Anterior cingulate cortex (tissue), 58 donors: ENCODE measurements at places on chromosomes 7 and 10.

- no peak for DNase-seq
Measured at GRCh38 chr10:124534231-124534798, 72.7 kb downstream of the LHPP start.

- no peak for DNase-seq
Measured at GRCh38 chr7:70670288-70670687, 461.7 kb upstream of the GALNT17 start.

DNA sequence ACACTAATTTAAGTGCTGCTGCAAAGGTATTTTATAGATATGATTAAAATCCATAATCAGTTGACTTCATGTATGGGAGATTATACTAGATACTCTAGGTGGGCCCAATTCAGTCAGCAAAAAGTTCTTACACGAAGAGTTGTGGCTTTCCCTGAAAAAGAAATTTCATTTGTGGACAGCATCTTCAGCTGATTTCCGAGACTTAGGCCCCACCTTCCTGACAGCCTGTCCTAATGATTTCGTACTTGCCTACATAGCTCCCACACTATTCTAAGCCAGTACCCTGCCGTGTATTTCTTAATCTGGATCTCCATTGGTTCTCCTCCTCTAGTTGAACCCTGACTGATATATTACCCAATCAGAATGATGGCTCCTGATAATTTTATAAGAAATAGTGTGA, 297.9 kb downstream of the EXOC4 start:
- DNase-seq: no peak

- no peak for DNase-seq
Measured at GRCh38 chr10:84238909-84239308, 2.4 kb downstream of the LRIT1 start.

GRCh38 chr10:112981553-112981952, 31.5 kb downstream of the TCF7L2 start:
- DNase-seq: no peak

- DNase-seq: no peak
Measured at GRCh38 chr7:15874774-15875173, 188.3 kb upstream of the MEOX2 start.

DNA sequence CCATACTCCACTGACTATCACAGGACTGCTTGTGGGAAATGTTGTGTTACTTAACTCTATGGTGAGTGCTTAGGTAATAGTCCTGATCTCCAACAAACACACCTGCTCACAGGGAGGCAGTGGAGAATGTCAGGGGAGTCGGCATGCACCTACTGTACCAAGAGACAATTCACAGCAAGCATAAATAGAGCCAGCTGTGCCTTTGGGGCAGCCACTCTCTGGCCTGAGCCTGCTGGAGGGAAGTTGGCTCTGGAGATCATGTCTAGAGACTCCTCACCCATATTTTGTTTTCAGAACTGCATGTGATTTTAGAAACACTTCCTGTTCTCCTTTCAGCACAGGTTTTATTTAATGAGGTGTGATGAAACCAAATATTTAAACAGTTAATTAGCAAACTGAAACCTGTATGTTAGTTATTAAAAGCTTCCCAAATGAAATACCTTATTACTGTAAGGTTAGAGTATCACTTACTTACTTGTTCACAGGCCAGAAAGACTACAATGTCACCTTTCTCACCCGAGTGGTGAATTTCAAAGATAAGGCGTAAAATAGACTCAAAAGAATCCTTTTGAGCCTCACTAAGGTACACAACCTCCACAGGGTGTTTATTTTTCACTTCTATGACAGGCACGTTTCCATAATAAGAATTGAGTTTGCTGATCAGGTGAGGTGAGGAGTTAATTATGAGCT, 21.8 kb downstream of the DHX32 start:
- no peak for DNase-seq

DNA sequence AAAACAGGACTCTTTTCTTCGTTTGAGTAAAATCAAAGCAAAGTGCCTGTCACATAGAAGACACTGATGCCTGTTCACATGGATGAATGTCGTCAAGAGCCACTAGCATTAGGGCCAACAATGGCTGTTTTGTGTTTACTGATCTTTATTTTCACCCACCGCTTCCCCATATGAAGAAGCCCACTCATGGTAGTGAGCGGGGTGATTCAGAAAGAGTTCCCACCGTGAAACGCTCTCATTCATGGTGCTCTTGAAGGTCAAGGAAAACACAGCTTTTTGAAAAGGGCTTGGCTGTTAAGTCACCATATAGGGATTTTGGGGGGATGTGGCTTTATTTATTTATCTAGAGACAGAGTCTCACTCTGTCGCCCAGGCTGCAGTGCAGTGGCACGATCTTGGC, 12.5 kb downstream of the PROSER2 start:
- no peak for DNase-seq

GRCh38 chr7:155948423-155948822, 136.2 kb upstream of the SHH start:
- DNase-seq: no peak

DNA sequence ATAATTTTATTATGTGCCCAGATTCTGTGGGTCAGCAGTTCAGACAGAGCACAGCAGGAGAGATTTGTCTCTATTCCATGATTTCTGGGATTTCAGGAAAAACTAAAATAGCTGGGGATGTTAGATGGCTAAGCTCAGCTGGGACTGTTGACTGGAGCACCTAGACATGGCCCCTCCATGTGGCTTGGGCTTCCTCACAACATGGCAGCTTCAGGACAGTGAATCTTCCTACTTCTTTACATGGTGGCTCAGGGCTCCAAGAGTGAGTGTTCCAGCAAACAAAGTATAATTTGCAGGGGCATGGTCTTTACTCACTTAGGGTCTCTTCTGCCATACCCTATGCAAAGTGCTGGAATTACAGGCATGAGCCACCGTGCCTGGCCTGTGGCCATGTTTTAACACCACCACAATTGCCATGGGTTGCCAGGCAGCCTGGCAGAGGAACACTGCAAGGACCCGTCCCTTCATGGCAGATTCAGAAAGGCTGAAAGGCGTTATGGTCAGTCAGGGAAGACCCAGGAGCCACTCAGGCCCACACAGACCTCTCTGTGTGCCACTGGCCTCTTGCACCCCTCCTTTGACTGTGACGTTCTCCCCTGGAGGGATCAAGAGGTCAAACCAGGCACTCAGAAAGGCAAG, 50.8 kb upstream of the ZMIZ1 start:
- DNase-seq: no peak

- no peak for DNase-seq
Measured at GRCh38 chr10:126387931-126388911, at the start of gene ADAM12. Gene ADAM12 (minus strand): TSS chr10:126388477. CDS start chr10:126388145, 332 bp downstream.

DNA sequence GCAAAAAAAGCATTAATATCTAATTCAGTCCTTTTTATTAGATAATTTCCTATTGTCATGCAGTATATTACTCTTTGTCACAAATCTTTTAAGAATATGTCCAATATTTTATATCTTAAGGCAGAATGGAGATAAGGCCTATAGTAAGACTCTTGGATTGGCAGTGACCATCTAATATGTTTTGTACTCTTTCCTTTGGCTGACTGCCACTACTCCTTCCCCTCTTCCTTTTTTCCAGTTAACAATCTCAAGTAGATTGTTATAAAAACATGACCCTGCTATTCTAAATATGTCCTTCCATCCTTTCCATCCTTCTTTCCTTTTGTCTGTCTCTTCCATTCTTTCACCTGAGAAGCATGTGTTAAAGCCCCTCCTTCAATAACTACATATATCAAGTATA, 92.8 kb upstream of the TMEM168 start:
- DNase-seq: no peak

DNA sequence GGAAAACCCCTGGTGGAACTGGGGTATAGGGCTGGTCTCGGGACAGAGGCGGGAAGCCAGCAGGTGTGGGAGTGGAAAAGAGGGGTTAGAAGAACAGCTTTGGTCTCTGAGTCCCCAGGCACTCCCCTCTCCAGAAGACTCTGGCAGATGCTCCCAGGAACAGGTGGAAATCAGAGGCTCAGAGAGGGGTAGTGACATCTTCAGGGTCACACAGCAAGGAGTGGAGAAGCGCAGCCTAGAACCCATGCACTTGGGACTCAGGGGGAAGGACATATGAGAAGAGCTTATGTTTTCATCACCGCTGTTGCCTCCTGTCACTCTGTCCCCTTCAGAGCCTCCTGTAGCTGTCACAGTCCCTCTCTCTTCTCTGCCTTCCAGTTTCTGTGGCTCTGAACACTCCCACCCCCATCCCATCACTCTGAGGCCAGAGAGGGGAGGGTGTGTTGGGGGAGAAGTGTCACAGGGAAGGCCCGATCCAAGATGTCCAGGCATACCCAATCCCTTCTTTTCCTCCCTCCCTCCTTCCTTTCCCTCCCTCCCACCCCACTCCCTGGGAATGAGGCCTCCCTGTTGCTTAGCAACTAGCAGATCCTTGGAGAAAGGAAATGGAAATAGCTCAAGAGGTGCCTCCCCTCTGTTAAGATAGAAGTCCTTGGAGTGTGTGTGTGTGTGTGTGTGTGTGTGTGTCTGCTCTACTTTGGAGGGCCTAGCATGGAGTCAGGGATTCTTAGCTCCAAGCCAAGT, 32.0 kb downstream of the SRRM3 start:
- no peak for DNase-seq

DNA sequence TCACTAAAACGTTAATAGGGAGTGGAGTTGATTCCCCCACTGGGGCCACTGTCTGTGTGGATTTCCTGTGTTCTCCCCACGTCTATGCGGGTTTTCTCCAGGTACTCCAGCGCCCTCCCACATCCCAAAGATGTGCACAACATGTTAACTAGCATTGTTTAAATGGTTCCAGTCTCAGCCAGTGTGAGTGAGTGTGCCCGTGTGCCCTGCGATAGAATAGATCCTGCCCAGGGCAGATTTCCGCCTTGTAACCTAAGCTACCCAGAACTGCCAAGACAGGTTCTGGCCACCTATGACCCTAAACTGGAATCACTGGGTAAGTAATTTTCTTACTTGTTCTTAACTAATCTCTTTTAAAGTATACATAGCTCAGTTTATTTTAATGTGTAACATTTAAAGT, 58.5 kb downstream of the CCDC6 start:
- no peak for DNase-seq

DNA sequence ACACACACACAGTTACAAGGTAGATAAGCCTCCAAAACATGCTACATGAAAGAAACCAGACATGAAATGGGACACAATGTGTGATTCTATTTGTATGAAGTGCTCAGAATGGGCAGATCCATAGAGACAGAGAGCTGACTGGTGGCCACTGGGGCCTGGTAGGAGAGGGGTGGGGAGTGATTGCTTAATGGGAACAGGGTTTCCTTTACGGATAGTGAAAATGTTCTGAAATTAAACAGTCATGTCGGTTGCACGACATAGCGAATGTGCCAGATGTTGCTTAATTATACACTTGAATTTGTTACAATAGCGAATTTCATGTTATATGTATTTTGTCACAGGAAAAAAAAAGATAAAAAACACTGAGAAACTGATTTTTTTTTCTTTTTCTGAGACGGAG, 122.3 kb downstream of the SPDYE5 start:
- no peak for DNase-seq

DNA sequence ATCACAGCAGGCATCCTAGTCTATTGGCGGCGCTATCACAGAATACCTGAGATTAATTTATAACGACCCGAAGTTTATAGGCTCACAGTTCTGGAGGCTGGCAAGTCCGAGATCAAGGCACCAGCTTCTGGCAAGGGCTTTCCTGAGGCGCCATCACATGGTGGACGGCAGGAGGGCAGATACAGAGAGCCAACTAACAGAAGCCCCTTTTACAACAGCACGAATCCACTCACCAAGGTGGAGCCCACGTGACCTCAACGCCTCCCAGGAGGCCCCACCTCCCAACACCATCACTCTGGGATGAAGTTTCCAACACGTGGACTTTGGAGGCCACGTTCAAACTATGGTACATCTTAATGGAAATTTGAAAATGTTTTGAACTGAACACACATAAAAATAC, 255.3 kb downstream of the ELFN1 start:
- no peak for DNase-seq

GRCh38 chr7:52325237-52325636, 710.2 kb upstream of the POM121L12 start:
- no peak for DNase-seq

GRCh38 chr10:83373671-83374070, 765.6 kb upstream of the GHITM start:
- DNase-seq: no peak
